Stimulated activated CD4-positive, alpha-beta T cell treated with anti-CD3 and anti-CD28 coated beads, Interleukin-4, amount 100 ng/mL, for 24 hours (primary cell): ENCODE measurements at places on chromosomes 1 and 21.

GRCh38 chr1:236998546-236998945, 5.7 kb downstream of the MT1HL1 start:
- DNase-seq = no peak

GRCh38 chr1:73627723-73628122, 570.3 kb downstream of the LRRIQ3 start:
- no peak for DNase-seq

DNA sequence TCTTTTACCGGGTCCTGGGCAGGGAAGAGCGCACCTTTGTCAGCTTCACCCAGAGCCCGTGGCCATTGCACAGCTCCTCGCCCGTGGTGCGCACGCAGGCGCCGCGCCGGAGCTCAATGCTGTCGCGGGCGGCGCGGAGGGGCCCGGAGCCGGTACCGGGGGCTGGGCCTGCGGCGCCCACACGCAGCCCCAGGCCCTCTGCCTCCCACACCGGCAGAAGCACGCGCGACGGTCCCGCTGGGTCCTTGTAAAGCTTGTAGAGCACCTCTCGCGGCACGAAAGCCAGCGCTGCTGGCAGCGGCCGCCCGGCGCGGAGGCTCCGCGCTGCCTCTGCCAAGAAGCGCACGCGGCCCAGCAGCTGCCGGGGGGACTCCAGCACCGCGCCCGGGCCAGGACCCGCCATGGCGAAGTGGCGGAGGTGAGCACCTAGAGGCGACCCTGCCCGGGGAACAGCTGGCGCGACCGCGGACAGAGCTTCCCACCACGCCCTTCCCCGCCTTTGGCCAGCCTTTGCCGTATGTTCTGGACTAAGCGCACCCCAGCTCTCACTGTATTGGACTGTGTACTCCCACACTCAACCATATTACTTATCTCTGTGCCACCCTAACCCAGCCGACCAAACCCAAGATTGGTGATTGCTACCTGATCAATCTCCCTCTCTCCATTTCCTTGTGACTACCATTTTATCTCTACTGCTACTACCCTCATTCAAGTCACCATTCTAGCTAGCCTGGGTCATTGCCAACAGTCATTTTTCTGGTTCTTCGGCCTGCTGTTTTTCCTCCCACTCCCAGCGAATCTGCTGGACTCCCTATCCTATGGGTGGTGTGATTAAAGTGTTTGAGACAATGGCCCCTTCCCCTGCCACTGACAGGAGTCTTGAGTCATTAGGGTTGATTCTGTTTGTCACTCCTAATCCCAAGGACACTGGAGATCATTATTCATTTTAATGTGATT, at the start of gene HECTD3:
TSS of gene HECTD3 (minus strand) at position 470 of the 957 bp plus-strand sequence. CDS start at position 403, 67 bp downstream.
- DNase-seq = peak; percentile 77

- no peak for DNase-seq
Measured at GRCh38 chr1:66439031-66439740, 94.8 kb upstream of the SGIP1 start.

- DNase-seq = no peak
Measured at GRCh38 chr1:170214117-170215032, 68.6 kb downstream of the NTMT2 start.
